ENCODE measurements at places on chromosomes 12 and 14. TPM values are rescaled to one million over a fixed set of nuclear protein-coding genes. Genes with fewer than 3 reads are reported as not detected.

The MMP19 gene
- 0.68 TPM for total RNA-seq

The SCAF11 gene
- 64.9 TPM for total RNA-seq

DNA sequence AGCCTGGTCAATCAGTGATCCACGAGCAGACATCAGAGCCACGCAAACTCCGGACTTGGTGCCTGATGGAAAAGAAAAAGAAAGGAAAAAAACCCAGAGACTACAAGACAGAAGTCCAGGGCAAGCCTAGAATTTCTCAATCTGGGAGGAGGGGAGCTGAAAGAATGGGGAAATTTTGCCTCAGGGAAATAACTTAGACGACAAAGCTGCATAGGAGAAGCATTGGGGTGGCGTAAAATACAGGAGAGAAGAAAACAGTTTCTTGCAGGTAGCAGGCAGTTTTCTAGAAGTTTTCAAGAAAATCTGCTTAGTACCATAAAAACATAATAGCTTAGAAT lies 2.6 kb upstream of the SLC11A2 start:
- no peak for DNase-seq

- no peak for DNase-seq
These were observed 43.9 kb downstream of the DCAF4 start for GRCh38 chr14:72970058-72970630.

GRCh38 chr12:971991-972390 lies 19.0 kb upstream of the ERC1 start:
- no peak for DNase-seq

Measured in dermis blood vessel endothelial cell (primary cell).